ENCODE measurements at places on chromosomes 6 and 20.

- DNase-seq: peak; percentile 44
Observed at GRCh38 chr6:7073821-7074525, 33.8 kb upstream of the RREB1 start.

GRCh38 chr6:143522039-143522600 lies 10.6 kb upstream of the FUCA2 start:
- no peak for DNase-seq

DNA sequence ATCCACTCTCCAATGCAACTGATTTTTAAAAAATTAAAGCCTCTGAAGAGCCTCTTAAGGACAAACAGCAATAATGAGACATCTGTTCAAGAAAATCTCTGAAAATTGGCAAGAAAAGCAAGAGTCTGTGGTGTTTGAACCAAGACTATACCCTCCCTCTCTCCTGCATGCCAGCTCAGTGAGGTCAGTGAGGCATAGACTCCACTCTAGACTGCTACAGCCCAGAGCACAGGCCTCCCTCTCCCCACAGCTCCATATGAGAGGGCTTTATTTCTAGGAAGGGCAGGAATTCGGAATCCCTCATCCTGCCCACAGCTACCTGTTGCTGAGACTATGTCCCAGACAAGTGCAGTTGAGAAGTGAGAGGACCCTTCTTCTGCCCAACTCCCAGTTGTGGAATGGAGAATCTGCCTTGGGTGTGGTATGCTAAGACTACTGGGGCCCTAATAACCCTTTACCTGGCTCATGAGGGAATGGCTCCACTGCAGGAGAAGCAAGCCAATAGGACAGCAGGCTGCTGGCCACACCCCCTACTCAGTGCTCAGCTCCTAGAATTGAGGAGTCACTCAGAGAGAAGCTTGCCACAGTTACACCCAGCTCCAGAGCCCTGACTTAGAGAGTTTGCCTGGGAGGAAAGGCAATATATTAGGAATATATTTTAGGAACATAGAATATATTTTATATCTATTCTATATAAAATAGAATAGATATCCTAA lies 22.7 kb upstream of the HLA-DQA1 start:
- DNase-seq: no peak

- no peak for DNase-seq
Observed at GRCh38 chr6:47237196-47237595, 72.5 kb downstream of the TNFRSF21 start.

- DNase-seq: no peak
Observed at GRCh38 chr6:53999088-53999755, 112.0 kb upstream of the MLIP start.

- no peak for DNase-seq
Observed at GRCh38 chr6:80543598-80544222, 437.2 kb downstream of the BCKDHB start.

- DNase-seq: no peak
Observed at GRCh38 chr6:1809291-1809988, 199.7 kb downstream of the FOXC1 start.

- no peak for DNase-seq
Observed at GRCh38 chr6:12916006-12916405, 199.4 kb downstream of the PHACTR1 start.
